ENCODE measurements at places on chromosomes 5 and 9. TPM values are rescaled to one million over a fixed set of nuclear protein-coding genes. Genes with fewer than 3 reads are reported as not detected.

GRCh38 chr5:142671266-142671665 lies 14.6 kb downstream of the FGF1 start:
- no peak for DNase-seq

GRCh38 chr9:82682431-82682830 lies 380.5 kb downstream of the RASEF start:
- DNase-seq = no peak

DNA sequence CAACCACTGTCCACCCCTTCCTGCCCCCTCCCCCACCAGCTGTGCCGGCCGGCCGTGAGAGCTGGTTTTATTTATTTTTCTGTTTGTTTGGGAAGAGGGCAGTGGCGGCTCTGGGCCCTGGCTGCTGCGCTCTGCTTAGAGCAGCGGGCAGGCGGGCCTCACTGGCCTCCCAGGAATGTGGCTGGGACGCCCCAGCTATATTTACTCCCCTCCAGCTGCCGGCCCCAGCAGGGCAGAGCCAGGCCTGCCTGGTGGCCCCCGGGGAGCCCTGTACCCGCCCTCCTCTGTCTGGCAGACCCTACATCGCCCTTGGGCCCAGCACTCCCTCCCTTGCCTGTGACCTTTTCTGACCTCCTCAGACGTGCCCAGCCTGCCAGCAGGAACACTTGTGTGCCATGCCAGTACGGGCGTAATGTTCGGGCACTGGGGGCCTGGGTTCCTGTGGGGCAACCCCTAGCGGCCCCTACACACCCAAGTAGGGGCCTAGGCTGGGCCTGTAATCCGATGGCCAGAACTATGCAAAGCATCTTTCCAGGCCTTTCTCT lies 7.7 kb downstream of the CXXC5 start:
- DNase-seq = no peak

DNA sequence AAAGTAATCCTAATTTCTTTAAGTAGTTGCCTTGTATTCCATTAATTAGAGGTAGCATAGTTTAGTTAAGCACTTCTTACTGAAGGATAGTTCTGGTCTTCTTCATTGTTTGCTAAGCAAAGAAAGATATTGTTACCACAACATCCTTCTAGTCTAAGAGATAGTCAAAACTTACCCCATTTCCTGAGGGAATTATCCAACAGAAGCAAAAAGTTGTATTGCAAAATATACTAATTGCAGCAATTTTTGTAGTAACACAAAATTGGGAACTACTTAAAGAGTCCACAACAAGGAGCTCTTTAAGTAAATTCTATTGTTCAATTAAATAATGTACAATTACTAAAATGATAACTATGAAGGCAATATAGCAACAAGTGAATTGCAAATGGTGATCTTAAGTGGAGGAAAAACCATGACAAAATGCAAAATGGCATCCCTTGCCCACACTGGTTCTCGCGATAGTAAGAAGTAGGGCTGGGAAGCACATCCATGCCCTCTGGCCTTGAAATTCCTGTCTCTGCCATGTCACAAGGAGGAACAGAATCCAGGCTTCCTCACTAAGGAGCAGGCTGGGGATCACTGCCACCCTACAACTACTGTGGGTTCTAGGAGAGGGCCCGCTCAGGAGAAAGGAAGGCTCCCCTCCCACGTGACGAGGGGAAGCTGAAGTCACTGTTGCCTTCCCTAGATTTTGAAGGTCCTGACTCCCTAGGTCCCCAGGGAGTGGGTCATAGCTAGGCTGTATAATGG lies 23.3 kb upstream of the MEGF9 start:
- DNase-seq = no peak

GRCh38 chr5:50564079-50564478 lies 102.4 kb upstream of the PARP8 start:
- no peak for DNase-seq

GRCh38 chr5:168946363-168946762 lies 354.6 kb downstream of the SLIT3 start:
- no peak for DNase-seq

DNA sequence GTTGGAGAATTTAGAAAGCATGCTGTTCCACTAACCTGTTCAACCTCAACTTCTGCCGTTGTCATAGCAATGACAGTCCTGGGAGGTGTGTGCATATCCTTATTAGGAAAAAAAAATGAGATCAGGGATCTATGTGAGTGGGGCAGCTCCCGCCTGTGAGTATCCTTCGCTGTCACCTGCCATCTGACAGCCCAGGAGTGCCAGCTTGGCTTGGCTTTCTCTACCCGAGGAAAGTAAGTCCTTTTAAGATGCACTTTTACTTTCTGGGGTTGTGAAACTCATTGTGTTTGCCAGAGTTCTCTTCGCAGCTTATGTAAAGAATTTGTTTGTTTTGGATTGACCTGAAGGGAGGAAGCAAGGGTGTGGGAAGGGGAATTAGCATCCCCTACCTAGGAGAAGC lies 21.8 kb downstream of the PCDHAC2 start:
- no peak for DNase-seq

GRCh38 chr5:136905571-136905970 lies 540.2 kb upstream of the TRPC7 start:
- no peak for DNase-seq

DNA sequence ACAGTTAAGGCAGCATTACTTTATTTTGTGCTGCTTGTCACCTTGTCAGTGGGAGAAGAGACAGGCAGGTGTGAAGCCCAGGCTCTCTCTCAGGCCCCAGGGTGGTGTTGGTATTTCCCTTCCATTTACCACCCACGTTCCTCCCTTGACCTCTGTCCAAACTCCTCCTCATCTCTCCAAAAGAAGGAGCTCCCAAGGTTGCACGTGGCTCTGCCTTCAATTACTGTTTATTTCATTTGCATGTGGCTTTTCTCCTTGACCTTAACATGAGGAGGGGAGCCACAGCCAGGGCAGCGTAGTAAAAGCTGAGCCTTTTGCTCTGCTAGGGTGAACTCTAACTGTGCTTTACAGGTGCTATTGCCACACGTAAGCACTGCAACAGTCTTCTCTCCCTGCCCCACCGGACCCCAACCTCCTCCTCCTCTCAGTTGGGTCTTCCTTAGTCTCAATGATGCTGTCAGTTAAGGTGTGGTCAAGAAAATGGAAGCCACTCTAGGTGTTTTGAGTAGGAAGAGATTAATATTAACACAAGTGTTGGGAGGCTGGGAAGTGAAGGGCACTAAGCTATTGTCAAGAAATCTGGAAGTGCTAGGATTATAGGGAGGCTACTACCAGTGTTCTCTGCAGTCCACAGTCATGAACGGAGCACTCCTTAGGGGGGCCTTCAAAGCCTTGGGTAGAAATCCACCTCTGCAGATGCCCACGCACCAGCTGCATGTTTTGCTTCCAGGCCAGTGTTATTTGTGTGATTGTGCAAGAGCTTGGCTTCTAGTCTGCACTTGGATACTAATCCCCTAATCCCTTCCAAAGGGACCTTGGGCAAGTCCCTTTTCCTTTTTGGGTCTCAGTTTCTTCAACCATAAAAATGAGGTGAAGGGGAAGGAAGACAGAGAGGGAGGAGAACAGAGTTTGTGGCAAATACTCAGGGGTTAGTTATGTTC lies 3.9 kb upstream of the ALDH1B1 start:
- no peak for DNase-seq

DNA sequence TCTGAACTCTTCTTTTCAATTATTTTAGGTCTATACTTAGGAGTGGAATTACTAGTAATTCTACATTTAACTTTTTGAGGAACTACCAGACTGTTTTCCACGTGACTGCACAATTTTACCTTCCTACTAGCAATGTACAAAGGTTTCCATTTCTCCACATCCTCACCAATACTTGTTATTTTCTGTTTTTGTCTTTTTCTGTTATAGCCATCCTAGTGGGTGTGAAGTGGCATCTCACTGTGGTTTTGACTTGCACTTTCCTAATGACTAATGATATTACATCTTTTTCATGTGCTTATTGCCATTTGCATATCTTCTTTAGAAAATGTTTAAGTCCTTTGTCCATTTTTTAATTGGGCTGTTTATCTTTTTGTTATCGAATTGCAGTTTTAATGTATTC lies 136.9 kb upstream of the EGFLAM start:
- DNase-seq = no peak

- DNase-seq = no peak
Measured at GRCh38 chr9:123964761-123965160, 34.8 kb upstream of the DENND1A start.

GRCh38 chr9:75658301-75658905 lies 232.1 kb upstream of the PCSK5 start:
- no peak for DNase-seq

DNA sequence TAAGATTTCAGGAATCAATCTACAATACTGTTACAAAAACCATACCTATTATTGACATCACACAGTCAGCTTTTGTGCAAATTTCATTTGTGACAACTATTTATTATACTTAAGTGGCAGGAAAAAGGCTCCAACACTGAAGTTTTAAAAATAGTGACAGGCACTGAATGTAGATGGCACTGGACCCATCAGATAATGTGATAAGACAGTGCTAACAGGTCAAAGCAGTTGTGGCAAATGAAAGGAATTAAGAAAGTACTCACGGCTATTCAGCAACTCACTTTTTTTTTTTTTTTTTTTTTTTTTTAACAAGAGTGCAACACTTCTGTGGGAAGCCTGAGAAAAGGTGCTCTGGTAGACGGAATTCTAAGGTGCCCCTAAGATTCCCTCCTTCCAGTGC lies 115.0 kb upstream of the MEF2C start:
- no peak for DNase-seq

- DNase-seq = peak; percentile 1
Measured at GRCh38 chr9:101566904-101567724, 27.7 kb downstream of the PPP3R2 start.

GRCh38 chr5:20486826-20487225 lies 498.8 kb upstream of the CDH18 start:
- DNase-seq = no peak

- no peak for DNase-seq
Measured at GRCh38 chr9:109379513-109379912, 58.7 kb upstream of the EPB41L4B start.

- no peak for DNase-seq
Measured at GRCh38 chr9:137764981-137765380, 112.6 kb upstream of the CACNA1B start.

GRCh38 chr9:110842169-110842568 lies 173.6 kb downstream of the MUSK start:
- DNase-seq = no peak

DNA sequence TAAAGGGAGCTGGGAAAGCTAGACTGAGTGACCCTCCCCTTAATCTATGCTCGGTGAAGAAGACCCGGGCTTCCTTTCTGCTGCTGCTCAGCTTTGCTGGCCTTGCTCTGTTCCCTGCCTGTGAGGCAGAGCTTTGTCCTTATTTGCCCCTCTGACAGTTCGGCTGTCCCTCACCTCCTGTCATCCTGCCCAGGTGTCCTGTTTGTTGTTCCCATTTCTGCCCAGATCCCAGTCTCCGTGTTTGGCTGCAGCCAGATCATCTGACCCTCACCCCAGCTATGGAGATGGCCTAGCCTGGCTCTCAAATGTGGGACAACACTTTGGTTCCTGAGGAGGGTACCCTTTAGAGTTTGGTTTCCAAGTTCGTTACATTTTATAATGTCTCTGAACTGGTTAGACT lies 20.2 kb downstream of the OTULIN start:
- no peak for DNase-seq

DNA sequence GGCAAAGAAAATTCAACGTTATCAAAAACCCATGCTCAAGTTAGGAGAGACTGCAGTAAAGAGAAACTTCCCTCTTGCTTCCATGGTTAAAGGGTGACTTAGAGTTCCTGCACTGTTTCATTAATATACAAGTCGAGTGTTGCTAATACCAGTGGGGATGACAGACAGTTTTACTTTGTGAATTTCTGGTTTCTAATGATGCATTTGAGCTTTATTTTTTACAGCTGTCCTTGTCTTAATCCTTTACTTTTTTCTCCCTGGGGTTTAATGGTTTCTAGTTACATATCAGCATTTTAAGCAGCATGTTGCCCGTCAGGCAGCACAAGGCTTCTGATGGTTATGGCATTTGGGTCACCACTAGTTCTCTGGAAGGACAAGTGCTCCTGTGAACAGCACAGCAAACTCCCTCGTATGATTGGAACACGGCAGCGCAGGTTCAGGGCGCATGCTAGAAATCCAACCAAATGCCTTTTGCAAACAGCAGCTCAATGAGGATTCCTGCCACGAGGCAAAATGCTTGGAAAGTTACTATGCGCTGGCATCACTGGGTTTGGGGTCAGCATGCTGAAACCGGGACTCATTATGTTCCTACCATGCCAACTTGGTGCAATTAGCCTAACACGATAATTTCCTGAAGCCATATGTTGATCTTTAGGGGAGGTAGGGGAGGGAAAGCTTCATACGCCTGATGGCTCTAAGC lies 463.8 kb downstream of the BNC2 start:
- DNase-seq = no peak

GRCh38 chr5:147400881-147401280 lies 109.0 kb downstream of the DPYSL3 start:
- DNase-seq = no peak

GRCh38 chr5:178360222-178360925 lies 127.8 kb upstream of the PHYKPL start:
- DNase-seq = no peak

DNA sequence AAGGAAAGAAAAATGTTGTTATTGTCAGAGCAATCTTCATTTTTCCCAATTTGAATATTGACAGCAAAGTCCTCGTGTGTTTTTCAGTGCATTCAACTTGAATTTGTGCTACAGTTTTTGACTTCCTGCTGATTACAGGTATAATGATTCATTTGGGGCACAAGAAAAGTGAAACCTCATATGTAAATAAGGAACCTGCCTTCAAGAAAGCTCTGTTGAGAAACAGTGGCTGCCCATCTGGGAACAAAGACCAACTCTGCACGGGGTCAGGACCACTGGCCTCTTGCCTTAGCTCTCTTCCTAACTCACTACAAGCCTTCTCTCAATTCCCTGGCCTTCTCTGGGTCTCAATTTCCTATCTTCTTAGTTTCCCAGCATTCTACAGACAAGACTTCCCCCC lies 21.0 kb downstream of the TIMD4 start:
- no peak for DNase-seq

GRCh38 chr5:74372051-74372450 lies 268.5 kb downstream of the ENC1 start:
- no peak for DNase-seq

- no peak for DNase-seq
Measured at GRCh38 chr9:128457207-128457606, 1.4 kb downstream of the ODF2 start.

- no peak for DNase-seq
Measured at GRCh38 chr5:73531356-73531755, 33.1 kb downstream of the BTF3 start.

The ABO gene
- total RNA-seq = 0.05 TPM

The ERAP2 gene
- total RNA-seq = 12.7 TPM

The GMCL2 gene
- total RNA-seq = not detected

The OMD gene
- total RNA-seq = not detected

The ADAMTS6 gene
- total RNA-seq = 27.2 TPM

The ATG10 gene
- total RNA-seq = 3.9 TPM

The GADD45G gene
- total RNA-seq = 0.35 TPM

The OR13J1 gene
- total RNA-seq = not detected

The NEUROG1 gene
- not detected for total RNA-seq

The GLRA1 gene
- total RNA-seq = not detected

The GFPT2 gene
- total RNA-seq = 10.2 TPM

The UQCRQ gene
- 158 TPM for total RNA-seq

The FAM200C gene
- 2.2 TPM for total RNA-seq
